ENCODE measurements at places on chromosomes 12 and 14.

GRCh38 chr14:22634233-22634900 lies 9.8 kb downstream of the OR6J1 start:
- DNase-seq, result no peak

- no peak for DNase-seq
Measured at GRCh38 chr12:26799741-26800140, 33.3 kb downstream of the ITPR2 start.

- DNase-seq, result no peak
Measured at GRCh38 chr14:103832046-103832445, 15.3 kb downstream of the PPP1R13B start.

GRCh38 chr14:23113431-23114119 lies 5.5 kb downstream of the CEBPE start:
- no peak for DNase-seq

DNA sequence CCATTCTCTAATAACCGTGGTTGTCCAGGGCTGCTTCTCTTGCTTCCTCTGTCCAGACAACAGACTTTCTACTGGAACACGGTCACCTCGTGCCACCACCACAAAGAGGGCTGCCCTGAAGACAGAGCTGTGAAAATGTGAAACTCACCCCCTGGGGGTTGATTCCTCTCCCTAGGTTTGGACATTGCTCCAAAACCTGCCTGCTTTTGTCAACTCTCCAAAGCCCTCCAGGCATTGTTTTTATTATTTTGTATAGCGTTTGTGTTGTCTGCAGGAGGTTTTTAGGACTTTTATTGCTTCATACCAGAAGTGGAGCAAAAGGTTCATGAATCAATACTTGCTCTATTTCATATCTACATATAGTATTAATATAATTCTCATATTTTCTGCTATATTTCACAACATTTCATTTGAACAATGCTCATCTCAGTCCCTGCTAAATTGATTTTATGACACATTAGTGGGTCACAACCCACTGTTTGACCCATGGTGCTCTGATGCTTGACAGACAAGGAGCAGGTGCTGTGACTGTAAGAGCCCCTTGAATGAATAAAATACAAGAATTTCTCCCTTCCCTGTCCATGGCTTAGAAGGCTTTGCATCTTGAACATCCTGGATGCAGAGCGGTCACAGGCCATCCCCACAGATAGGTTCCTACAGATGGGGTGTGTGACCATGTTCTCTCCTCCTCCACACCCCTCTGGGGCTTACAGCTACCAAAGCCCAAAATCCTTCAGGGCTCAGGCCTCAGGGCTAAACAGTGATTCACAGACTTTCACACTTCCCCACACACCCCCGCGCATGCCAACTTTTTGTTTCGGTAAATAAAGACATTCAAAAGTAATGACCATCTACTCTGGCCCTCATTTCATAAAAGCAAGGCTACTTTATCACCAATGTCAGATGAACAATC lies 20.6 kb upstream of the EML1 start:
- DNase-seq, result no peak

DNA sequence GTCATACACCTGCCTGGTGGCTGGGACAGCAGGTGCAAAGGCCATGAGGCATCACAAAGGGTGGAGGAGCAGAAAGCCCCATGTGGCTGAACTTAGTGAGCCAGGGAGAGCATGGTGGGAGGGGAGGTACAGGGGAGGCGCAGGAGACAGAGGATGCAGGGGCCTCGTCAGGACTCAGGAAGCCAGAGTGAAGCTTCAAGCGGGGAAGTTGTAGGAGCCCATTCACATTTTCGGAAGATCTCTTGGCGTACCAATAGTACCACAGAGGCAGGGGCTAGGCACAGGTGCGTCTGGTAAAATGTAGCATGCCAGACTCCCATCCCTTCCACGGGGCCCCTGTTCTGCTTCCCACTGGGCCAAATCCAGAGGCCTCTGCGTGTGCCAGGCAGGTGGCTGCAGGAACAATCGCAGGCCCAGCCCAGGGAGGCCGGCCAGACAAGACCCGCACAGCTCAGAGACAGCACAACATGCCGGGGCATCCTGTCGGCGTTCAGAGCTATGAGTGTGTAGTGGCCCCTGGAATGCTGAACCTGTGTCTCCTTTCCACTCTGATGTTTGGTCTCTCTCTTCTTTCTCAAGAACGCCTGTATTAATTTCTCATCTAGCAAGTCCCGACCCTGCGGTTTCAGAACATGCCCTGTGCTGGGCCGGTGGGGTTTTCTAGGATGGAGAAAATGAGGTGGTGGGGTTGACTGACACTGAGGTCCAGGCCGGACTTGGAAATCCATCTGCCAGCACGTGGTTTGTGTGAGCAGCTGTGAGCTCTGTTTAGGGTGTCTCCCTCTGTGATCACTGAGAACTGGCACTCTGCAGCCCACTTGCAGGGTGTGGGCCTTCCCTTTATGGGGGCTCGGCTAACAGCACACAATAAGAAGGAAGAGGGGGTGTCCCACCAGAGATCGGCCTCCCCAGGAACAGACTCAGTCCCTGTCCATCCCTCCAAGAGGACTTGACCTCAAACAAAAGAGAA lies 5.5 kb upstream of the TMEM132D start:
- DNase-seq, result no peak

- DNase-seq, result no peak
Measured at GRCh38 chr14:42633504-42634095, 1026.9 kb downstream of the LRFN5 start.
